ENCODE measurements at places on chromosomes 6 and 20. TPM values are rescaled to one million over a fixed set of nuclear protein-coding genes. Genes with fewer than 3 reads are reported as not detected.

DNA sequence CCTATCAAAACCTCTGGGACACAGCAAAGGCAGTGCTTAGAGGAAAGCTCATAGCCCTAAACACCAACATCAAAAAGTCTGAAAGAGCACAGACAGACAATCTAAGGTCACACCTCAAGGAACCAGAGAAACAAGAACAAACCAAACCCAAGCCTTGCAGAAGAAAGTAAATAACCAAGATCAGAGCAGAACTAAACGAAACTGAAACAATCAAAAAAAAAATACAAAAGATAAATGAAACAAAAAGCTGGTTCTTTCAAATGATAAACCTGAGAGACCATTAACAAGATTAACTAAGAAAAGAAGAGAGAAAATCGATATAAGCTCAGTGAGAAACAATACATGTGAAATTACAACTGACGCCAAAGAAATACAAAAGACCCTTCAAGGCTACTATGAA lies 34.8 kb upstream of the RUNX2 start:
- DNase-seq: no peak

The EDEM2 gene
- 9.7 TPM for total RNA-seq

DNA sequence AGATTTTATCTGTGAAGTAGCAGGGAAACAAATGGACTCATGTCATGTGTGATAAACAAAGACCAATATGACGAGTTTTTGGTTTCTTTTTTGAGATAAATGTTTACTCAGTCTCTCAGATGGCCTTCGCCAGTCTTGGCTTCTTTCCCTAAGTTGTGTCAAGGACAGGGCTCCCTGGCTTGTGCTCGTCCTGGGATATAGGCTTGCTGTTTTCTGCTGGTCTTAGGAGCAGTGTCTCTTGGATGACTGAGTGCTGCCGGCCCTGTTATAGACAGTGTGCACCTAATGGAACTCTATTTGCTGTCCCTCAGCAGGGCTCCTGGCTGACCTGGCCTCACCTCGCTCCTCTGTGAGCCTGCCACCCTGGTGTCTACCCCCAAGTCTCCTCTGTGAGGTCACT lies 324.1 kb upstream of the SYNCRIP start:
- DNase-seq: no peak

The SEL1L2 gene
- total RNA-seq: 0.40 TPM

The FKBP1C gene
- total RNA-seq: 0.77 TPM

- DNase-seq: peak; percentile 73
Observed at GRCh38 chr6:36838896-36839748, at the start of gene CPNE5. Gene CPNE5 (minus strand): TSS chr6:36839444. CDS start chr6:36839377, 67 bp downstream.

The OR12D2 gene
- not detected for total RNA-seq

DNA sequence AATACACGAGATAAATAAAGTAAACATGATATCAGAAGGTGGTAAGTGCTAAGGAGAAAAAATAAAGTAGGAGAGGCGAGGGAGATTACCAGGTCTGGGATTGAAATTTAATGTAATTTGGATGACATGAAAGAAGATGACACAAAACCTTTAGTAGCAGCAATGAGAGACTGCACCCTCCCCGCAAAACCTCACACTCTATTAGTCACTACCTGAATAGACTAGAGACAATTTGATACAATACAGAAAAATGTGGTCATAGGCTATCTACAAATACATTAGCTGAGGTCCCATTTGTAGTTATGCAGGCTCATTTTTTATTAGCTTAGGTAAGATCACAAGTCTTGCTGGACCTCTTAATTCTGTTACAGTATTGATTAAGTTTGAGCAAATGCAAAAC lies 125.5 kb downstream of the LRFN2 start:
- no peak for DNase-seq

The RNASET2 gene
- 13.0 TPM for total RNA-seq

DNA sequence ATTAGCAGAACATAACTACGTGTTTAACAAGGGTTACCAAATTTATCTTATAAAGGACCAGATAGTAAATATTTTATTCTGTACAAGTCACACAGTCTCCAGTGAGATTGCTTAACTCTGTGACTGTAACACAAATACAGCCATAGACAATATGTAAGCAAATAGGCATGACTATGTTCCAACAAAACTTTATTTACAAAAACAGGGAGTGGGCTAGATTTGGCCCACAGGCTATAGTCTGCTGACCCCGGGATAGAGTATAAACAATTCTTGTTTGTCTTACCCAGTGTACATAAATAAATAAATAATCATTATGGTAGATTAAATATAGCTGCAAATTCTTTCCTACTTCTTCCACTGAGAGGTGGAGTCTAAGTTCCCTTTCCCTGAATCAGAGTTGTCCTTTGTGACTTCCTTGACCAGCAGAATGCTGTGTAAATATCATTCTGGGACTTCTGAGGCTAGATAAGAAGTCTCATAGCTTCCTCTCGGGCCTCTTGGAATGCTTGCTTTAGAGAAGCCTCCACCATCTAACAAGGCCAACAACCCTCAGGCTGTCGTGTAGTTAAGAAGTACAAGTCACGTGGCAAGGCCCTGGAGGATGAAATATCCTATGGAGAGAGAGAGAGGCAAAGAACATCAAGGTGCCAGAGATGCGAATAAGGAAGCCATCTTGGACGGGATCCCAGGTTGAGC lies 59.1 kb upstream of the TMEM244 start:
- DNase-seq: no peak

DNA sequence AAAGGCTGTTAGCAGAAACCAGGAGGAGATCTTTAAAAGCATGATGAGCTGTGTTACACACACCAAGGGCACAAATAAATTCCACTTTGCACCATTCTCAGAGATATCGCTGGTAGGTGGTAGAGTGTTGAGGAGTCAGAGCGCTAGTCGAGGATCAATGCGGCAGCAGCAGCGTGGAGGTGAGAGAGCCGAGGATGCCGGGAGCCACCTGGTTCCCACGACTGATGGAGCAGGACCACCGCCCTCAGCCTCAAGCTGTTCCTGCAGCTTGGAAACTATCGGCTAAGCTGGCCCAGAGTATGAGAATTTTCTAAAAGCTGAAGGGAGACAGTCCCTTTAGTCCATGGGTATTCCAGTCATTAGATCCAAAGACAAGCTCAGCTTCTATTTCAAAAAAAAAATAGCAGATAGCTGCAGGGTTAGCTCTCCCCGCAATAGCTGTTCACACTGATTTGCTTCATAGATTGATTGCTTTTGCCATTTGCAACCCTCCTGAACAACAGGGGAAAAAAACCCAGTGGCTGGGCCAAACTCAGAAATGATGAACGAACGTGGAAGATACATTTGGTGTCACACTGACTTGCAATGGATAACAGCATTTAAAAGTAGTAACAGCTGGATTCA lies 106.2 kb downstream of the LCA5 start:
- no peak for DNase-seq

GRCh38 chr6:22657352-22657980 lies 88.1 kb downstream of the HDGFL1 start:
- DNase-seq: no peak

- DNase-seq: no peak
Observed at GRCh38 chr6:105474234-105474633, 71.4 kb upstream of the PREP start.

DNA sequence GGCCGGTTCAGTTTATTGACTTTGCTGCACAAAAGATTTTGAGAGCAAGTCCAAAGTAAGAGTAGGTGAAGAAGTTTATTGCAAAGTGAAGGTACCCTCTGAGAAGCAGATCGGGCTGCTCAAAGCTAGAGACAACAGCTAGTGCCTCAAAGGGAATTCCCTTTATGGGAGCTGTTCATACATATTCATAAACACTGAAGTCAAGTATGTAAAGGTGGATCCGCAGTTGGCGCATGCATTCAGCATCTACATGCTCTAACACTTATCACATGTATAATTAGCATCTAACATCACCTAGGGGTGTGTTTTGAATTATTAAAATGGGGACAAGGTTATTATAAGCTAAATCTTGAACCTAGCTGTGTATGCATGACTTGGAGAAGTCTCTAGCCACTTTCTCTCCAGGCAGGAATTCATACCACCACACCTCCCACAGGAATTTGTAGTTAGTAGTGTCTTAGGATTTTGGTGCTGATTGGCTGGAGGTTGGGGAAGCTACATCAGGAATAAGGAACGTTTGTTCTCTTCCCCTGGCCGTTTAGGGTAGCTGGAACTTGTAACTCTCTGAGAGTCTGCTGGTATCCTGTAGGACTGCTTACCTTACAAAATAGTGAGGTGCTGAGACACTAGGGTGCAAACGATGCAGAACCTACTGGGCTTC lies 1633.9 kb downstream of the GRIK2 start:
- no peak for DNase-seq

- DNase-seq: no peak
Observed at GRCh38 chr6:127951172-127951917, 50.5 kb upstream of the THEMIS start.

GRCh38 chr6:33786736-33787135 lies 2.2 kb downstream of the LEMD2 start:
- DNase-seq: no peak

DNA sequence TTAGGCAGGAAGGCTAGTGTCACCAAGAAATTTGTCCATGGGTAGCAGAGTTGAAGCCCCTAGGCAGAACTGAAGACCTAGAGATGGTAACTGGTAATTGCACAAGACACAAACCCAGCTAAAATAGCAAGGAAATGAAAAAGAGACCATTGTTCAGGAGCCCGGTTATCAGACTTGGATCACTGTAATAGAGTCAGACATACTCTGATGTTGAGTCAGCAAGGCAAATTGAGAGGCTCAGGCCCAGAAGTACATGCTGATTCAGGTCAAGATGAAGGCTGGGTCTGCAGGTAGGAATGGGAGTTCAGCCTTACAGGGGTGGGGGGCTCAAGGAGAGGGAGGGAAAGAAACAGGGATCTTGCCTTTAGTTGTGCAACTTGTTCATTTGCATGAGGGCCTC lies 6.5 kb upstream of the TMEM242 start:
- DNase-seq: no peak

- no peak for DNase-seq
Observed at GRCh38 chr6:41247882-41248705, 19.9 kb downstream of the TREML4 start.

GRCh38 chr20:54774426-54774825 lies 299.0 kb downstream of the DOK5 start:
- DNase-seq: no peak

The FOXQ1 gene
- total RNA-seq: not detected

- DNase-seq: no peak
Observed at GRCh38 chr6:67642582-67642981, 992.5 kb upstream of the ADGRB3 start.

- DNase-seq: no peak
Observed at GRCh38 chr6:151136141-151136755, 103.5 kb upstream of the AKAP12 start.
